ENCODE measurements at places on chromosomes 2 and 18.

GRCh38 chr2:162477011-162477410 lies 133.1 kb downstream of the GCA start:
- DNase-seq: no peak

- no peak for DNase-seq
Measured at GRCh38 chr2:240132651-240132980, 3.5 kb downstream of the COPS9 start.

GRCh38 chr2:29059624-29060023 lies 14.7 kb downstream of the PCARE start:
- peak; percentile 13 for DNase-seq

DNA sequence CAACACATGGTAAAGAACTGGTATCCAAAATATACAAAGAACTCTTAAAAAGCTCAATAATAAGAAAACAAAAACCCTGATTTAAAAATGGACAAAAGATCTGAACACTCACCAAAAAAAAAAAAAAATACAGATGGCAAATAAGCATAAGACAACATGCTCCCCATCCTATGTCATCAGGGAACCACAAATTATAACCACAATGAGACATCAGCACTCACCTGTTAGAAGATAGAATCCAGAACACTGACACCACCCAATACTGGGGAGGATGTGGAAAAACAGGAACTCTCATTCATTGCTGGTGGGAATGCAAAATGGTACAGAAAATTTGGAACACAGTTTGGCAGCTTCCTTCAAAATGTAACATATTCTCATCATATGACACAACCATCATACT lies 66.7 kb downstream of the TMX3 start:
- no peak for DNase-seq

DNA sequence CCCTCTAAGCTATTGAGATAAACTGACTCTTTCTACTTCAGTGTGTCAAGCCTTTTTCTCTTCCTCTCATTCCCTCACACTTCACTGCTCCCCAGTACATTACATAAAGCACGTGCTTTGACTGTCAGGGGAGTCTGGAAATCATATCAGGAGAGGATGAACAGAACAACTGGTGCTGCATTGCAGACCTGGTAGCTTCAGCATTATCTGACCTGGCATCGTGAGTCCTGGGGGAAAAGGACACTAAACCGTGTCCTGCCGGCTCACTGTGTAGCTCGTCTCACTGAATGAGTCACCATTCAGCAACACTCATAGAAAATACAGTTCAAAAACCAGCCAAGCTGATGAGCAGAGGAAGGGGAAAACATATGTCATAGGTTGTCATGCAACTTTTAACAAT lies 108.5 kb upstream of the UNC80 start:
- no peak for DNase-seq

DNA sequence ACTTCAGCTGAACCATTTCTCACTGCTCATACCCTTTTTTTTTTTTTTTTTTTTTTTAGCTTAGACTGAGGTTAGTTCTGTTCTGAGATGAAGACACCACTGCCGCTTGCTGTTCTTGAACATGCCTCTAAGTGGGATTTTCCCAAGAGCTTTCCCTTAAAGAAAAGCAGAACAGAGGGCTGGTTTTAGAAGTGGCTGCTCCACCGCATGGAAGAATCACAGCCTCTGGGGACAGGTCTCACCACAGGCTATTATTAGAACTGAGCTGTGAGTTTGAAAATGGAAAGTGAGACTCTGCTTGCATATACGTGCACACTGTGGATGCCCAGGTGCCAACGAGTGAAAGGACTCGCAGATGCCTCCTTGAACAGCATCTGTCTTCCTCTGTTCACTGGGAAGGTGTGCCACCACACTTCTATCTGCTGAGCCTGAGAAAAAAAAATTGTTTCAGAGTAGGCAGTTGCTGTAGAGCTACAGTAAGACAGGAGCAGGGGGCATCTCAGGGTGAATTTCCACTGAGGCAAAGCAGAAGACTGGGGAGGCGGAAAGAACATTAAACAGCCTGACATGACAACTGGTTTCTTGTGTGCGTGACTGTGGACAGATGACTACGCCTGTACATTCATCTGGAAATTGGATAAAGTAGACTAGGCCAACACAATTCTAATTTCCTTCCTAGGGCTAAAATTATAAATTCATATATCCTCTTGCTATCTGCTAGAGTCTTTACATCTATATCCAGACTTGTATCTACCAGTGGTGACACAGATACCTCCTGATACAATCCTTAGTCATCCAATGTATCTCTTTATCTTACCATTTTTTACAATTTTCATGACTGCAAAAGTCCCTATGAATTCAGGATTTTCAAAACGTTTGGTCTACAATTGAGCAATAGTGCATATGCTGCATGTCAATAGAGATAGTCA lies 1045.7 kb upstream of the CELF4 start:
- no peak for DNase-seq

DNA sequence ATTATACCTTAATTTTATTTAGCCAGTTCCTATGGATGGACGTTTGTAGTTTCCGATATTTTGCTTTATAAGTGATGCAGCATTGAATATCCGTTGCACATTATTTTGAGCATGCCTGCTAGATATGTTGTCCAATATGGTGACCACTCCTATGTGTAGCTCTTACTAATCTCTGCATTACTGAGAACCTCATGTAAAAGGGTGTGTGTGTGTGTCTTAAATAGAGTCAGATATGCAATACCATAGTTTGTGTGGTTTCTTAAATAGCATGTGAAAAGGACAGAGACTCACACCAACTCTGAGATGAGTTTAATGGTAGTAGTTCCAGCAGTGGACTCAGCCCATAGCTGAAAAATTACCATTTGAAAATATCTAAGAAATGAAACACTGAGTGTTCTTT lies 32.3 kb downstream of the CD8A start:
- no peak for DNase-seq

- no peak for DNase-seq
Measured at GRCh38 chr2:206824087-206824618, 58.7 kb downstream of the FASTKD2 start.
